ENCODE measurements at places on chromosomes 1 and 21.

DNA sequence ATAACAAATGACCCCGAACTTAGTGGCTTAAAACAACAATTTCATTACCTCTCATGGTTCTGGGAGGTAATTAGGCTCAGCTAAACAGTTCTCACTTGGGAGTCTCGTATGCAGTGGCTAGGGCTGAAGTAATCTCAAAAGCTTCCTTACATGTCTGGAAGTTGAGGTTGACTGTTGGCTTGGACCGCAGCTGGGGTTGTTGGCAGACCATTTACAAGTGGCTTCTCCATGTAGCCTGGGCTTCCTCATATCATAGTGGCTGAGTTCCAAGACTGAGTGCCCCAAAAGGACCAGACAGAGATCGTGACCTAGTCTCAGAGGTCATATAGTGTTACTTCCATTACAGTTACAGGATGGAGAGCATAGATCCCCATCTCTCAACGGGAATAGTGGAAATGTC, 2.4 kb upstream of the POGZ start:
- no peak for DNase-seq

- peak; percentile 90 for DNase-seq
These were observed at the start of gene COL11A1 for GRCh38 chr1:103108376-103109150. COL11A1 (minus strand) TSS chr1:103108522; CDS start chr1:103108178, 344 bp downstream.

GRCh38 chr1:216064643-216065042, 358.6 kb downstream of the USH2A start:
- no peak for DNase-seq

DNA sequence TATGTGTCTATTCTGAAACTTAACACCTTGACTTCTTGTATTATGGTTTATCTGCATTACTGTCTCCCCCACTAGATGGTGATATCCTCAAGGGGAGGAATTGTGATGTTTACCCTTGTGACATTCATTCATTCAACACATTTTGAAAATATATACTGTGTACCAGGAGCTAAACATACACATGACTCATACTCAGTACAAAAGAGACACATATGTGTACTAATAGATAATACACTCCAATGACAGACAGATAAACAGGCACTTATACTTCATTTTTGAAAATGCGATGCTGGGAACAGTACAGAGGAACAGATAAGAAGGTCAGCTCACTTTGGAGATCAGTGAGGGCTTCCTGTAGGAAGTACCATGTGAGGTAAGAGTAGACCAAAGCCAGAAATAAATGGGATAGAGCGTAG, 8.9 kb upstream of the RAB3GAP2 start:
- DNase-seq: no peak

DNA sequence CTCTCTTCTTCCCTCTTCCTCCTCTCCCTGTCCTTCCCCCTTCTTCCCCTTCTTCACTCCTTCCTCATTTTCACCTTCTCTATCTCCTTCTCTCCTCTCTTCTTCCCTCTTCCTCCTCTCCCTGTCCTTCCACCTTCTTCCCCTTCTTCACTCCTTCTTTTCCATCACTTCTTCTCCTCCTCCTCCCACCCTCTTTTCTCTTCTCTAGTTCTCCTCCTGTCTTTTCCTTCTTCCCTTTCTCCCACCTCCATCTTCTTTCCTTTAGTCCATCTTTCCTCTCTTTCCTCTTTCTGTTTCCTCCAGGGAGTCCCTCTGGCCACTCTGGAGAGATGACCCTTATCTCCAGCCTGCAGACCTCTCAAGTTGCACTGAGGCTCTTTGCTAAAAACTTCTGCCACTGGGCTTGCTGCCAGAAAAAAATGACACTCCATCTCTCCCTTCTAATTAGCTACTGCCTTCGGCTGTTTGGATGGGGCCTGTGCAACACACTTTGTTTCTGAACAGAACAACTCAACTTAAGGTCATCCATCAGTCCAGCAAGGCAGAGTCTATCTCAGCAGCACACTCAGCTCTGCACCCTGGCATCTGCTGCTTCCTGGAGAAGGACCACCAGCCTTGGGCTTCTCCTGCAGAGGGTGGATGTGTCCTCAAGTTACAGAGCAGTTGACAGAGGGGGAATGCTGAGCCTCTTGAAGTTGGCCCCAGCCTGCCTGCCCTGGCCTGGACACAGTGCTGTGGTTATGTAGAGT, 538.8 kb downstream of the MATN1 start:
- DNase-seq: no peak

GRCh38 chr1:111649227-111649626, 29.6 kb downstream of the RAP1A start:
- DNase-seq: no peak

GRCh38 chr1:100657876-100658715, 61.4 kb upstream of the VCAM1 start:
- DNase-seq: no peak

- no peak for DNase-seq
These were observed 355.8 kb downstream of the GPATCH2 start for GRCh38 chr1:217274927-217275654.

DNA sequence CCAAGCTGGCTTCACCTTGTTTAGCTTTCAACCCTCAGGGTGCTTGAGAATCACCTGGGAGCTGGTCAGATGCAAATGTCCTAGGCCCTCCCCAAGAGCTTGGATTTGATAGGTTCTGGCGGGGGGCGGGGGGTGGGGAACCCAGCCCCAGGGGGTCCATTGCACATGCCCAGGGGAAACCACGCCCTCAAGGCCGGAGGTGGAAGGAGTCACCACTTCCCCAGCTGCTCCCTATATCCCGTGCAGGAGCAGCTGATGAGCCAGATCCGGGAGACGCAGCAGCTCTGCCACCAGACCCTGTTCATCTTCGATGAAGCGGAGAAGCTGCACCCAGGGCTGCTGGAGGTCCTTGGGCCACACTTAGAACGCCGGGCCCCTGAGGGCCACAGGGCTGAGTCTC, 5.8 kb downstream of the TOR3A start:
- DNase-seq: no peak

DNA sequence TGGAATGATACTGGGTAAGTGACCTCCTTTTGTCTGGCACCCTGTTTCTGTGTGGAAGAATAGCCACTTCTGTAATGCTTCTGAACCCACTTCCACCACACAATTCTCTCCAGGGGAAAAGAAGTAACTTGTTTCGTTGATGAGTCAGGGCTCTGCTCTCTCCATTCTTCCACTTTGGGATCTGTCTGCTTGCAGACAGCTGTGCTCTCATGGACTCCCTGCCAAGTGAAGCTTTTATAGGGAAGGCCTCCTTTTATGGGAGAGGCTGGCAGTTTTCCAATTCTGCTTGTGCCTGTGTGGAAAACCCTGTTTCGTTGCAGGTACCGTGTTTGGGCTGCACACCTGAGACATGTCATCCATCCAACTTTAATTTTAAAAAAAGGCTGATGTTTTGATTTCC, 130.7 kb downstream of the GIPC2 start:
- peak; percentile 50 for DNase-seq

DNA sequence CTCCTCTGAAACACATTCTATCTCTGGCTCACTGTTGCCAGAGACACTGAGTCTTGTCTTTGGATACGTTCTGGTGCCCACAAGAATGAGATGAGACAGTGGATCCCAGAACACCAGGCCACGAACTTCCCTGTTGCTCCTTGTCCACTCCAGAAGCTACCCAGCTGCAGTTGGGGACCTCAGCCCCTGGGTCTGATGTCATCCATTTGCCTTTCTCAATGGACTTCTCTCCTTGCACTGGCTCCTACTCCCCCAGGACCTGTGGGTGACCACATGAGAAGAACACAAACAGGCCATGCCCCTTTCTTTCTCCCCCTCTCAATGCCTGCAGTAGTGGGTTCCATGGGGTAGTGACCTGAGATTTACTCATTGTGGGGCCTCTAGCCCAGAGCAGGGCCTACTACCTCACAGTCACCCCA, 5.9 kb downstream of the NBPF1 start:
- DNase-seq: no peak

GRCh38 chr1:199909137-199909536, 118.4 kb upstream of the NR5A2 start:
- no peak for DNase-seq

DNA sequence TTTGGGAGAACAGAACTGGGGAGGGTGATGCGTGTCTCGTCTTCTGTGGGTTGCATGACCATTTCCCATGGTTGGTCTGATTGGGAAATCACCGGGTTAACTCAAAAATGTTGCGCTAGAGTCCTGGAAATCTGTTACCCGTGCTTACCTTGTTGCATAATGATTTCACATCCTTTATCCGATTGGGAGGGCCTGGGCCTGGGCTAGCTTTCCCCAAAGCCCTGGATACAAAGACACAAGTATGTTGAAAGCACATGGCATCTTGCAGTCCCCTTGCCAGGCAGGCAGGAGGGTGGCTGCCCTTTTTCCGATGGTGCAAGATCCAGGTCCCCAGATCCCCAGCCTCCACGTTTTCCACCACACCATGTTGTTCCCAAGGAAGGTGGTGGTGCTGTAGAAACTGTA, 582 bp downstream of the TRPM2 start:
- no peak for DNase-seq

GRCh38 chr21:20261364-20261763, 736.8 kb upstream of the NCAM2 start:
- no peak for DNase-seq

DNA sequence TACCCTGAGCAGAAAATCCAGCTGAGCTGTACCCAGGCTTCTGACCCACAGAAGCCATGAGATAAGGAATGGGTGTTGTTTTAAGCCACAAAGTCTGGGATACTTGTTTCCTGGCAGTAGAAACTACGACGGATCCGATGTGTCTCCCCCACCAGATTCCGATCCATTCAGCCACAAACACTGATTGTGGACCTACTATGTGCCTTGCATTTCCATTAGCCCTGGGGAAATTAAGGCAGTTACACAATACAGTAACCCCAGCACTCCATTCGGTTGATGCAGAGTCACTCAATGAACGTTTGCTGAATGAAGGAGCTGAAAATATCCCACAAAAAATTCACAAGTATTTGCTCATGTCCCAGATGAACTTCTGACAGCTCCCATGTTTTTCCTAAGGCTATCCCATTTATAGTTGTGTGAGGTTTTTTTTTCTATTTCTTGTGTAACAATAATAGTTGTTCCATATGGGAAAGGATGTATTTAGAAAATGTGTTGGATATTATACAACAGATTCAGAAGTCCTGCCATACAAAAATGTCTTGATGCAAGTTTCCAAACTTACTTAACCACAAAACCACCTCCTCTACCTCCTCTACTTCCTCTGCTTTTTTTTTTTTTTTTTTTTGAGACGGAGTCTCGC, 29.6 kb upstream of the KAZN start:
- no peak for DNase-seq

- no peak for DNase-seq
These were observed 97.5 kb upstream of the CTTNBP2NL start for GRCh38 chr1:112298558-112298957.

DNA sequence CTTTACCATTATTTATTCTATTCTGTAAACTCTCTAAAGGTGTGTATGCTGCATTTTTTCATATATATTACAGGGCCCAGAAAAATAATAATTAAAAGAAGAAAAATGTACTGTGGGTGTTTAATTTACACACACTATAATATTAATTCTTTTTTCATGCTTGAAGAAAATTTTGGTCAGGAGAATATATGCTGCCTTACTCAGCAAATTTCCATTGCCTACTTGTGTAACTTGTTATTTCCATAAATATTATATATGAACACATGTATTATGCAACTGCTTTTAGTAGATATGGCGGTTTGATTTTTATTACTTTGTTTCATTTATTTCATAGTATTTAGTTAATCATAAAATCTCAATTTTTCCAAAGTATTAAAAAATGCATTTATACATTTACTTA, 46.4 kb upstream of the SERPINC1 start:
- DNase-seq: no peak

DNA sequence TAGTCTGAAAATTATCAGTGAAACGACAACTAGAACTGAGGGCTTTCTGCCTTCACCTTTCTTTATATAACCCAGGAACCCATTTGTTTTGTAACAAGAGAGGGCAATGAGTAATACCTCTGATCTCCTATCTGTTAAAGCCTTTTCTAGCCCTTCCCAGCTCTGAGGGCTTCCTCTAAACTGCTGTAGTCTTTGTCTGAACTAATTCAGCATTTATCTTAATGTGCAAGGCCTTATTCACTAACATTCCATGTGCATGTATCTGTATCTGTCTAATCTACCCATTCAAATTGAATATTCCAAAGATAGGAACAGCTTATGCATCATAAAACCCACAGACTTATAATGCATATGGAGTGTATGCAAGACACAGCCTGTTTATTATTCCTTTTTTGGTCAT, 167.1 kb downstream of the LYPLAL1 start:
- DNase-seq: no peak

- DNase-seq: no peak
These were observed 242.6 kb upstream of the CXADR start for GRCh38 chr21:17270229-17270628.

- peak; percentile 93 for DNase-seq
These were observed 975.7 kb upstream of the ADGRL4 start for GRCh38 chr1:79982211-79982610.

DNA sequence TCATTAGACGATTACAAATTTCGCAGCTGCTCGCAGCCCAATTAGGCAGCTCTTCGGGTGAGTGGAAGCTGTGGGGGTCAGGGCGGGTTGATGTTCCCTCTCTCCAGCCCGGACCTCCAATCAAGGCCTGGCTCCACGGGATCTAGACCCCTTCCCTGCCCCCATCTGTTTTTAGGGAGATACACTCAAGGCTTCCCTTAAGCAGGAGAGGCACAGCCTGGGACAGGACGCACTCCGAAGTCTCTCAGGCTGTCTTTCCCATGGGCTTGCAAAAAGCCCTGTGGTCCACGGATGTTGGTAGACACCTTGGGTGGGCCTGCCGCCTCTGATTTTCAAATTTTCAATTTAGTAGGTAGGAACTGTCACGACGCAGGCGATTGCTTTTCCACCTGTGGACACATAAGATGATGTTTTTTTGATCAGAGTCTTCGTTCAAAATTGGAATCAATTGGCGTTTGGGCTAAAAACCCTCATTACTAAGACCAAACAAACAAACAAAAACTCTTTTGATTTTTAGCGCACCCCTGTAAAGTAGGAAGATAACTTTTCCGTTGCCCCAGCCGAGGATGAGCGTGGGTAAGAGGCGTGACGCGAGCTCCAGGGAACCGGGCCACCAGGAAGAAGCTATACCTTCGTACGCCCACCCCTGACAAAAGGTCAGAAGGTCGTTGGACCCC, 2.5 kb upstream of the LHX8 start:
- peak; percentile 53 for DNase-seq

DNA sequence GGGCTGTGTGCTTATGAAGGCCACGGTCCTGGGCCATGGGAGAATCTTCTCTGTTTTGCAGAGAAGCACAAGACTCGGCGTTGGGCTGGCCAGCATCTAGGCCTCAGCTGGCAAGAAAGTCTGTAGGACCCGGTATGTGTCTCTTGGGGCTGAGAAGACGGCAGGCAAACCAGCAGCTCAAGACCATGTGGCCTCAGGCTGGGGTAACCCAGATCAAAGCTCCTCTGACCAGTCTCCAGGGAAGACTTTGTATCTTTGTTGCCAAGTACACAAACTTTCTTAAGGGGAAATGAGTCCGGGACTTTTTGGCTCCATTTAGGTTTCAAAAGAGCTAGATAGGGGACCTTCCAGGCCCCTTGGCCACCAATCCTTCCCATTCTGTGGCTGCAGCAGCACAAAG, 60.1 kb downstream of the PTP4A2 start:
- no peak for DNase-seq

- no peak for DNase-seq
These were observed 7.7 kb downstream of the EPHX1 start for GRCh38 chr1:225817611-225818061.

- no peak for DNase-seq
These were observed 153.5 kb upstream of the COL6A1 start for GRCh38 chr21:45827881-45828579.

GRCh38 chr1:24793447-24794129, 48.3 kb downstream of the CLIC4 start:
- no peak for DNase-seq

All from right forelimb (tissue), 1 donor.